ENCODE measurements at places on chromosomes 3 and 15. TPM values are rescaled to one million over a fixed set of nuclear protein-coding genes. Genes with fewer than 3 reads are reported as not detected.

GRCh38 chr15:58697220-58697619 is 52.3 kb downstream of the ADAM10 start:
- no peak for DNase-seq

Gene GNB4
- total RNA-seq = 33.9 TPM

DNA sequence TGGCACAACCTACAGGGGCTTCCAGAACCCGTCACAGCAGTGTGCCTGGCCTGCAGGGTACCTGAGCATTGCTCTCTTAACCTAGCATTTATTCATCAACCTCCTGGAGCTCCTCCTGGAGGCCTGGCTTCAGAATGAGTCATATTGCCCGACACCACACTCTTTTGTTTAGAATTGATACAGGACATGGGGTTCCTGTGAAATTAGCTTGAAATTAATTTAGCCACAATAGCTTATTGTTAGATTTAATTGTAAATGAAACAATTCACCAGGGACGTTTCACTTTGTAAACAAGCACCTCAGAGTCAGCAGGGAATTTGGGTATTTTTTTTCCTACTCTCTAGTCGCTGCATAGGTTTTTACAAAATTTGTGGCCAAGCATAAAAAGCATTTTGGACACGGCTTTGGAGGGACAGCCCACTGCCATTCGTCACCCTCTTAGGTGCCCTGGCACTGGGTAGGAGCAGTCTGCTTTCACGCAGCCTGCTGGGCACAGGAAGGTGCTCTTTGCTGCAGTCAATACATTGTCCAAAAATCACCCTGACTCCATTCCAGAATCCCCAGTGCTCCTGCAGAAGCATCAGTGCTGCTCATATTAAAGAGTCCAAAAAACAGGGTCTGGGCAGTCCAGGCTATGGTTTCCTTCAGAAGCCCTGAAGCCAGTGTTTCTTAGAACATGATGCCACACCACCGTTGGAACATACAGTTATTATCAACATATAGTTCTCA is 60.8 kb upstream of the MEF2A start:
- no peak for DNase-seq

- no peak for DNase-seq
Observed at GRCh38 chr3:50171540-50172301, 16.6 kb downstream of the SEMA3F start.

Gene IGSF10
- 2.9 TPM for total RNA-seq

Gene TTC23
- 12.4 TPM for total RNA-seq

DNA sequence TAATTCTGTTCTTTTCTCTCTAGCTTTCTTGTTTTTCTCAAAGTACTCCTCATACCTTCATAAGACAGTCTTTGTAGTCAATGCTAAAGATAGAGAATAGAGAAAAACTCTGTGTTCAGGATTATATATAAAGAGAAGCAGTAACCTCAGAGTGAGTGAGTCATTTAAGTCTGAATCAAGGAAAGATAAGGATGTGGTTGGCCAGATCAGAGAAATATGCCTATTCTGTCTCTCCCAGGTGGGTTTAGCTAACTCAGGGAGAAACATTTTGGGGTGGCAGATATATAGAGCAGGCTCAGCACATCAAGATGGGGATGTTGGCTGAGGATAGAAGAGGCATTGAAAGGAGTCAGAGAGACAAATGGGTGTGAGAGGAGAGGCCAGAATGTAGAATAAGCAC is 31.4 kb downstream of the GTF2E1 start:
- DNase-seq = no peak

GRCh38 chr3:159685801-159686200 is 302.8 kb upstream of the IL12A start:
- DNase-seq = no peak

DNA sequence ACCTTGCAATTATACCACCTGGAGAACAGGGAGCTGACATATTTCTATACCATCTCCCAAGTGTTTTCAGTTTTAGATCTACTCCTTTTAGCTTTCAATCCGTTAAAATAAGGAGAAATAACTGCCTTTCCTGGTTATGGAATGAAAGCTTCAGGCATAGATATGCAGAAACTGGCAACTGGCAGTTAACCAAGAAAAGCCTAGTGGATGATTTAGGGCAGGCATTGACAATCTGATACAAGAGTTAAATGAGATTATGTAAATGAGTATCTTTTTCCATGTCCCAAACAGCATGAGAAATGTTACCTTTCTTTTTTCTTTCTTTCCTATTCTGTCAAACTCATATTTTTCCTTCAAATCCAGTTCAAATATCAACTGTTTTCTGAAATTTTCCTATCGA is 689.1 kb upstream of the DPPA4 start:
- no peak for DNase-seq

DNA sequence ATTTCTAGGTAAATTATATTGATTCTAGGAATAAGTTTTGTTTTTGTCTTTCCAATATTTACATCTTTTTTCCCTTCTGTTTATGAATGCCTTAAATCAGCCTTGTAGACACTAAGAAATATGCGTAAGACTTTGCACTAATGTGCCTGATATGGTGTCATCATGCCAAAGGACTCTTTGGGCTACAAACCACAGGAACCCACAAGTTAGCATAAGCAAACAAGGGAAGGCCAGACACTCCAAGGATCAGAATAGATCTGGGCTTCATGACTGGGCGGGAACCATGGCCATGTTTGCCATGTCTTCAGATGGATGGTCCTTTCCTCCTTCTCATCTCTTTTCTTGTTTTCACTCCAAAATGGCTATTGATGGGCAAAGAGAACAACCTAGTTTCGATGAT is 242.2 kb upstream of the CHRNA7 start:
- DNase-seq = no peak

Gene KLHL25
- 3.1 TPM for total RNA-seq

Gene TMEM207
- total RNA-seq = not detected

Gene KCTD6
- 8.0 TPM for total RNA-seq

Gene COLQ
- total RNA-seq = 1.1 TPM

Gene CELSR3
- 0.15 TPM for total RNA-seq

GRCh38 chr15:92843326-92843725 is 56.8 kb upstream of the CHD2 start:
- no peak for DNase-seq

Gene SKOR1
- 0.13 TPM for total RNA-seq

DNA sequence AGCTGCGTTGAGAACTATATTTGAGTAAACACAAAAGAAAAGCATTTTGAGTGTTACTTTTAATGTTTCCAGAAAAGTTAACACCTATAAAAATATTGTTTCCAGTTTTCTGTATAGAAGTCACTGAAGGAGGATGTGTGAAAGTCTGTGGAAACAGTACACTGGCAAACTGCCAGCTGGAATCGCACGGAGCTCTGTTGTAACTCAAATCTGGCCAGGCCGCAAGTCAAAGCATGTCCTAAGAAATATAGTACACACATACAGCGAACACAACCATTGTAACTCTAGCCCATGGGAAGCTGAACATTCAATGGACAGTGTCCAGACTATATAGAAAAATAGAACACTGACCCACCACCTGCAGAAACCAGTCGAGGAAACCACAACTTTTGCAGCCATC is 657.2 kb downstream of the FHIT start:
- peak; percentile 62 for DNase-seq

DNA sequence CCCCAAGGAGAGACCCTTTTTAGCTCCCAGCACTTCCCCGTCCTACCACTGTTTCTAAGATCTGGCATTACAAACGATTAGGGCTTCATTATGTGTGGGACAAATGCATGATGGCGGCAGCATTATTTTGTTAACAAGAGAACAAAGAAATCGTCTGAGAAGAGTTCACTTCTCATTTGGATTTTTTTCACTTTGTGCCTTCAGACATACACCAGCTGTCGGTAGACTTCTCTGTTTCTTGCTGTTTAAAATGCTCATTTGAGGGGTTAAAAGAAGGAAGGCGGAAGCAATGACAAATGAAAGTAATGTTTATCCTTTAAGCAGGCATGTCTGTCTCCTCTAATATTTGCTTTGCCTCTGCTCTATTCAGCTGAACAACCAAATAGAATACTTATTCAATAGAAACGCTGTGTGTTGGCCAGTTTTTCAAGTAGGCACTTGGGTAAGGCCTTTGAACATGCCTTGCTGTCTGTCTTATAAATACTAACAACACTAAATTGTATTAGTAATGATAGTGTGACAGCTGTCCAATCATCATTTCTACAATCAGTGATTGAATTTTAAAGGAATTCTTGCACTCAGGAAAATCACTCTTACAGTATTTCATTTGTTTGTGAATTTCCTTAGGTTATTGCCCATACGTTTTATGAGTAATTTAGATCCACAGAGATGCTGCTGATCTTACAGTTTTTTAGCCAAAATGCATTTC is 382.4 kb downstream of the IL5RA start:
- DNase-seq = no peak

Gene PHLDB2
- 202 TPM for total RNA-seq

GRCh38 chr3:32303977-32304881 is 65.7 kb downstream of the CMTM8 start:
- no peak for DNase-seq

- DNase-seq = no peak
Observed at GRCh38 chr15:57607570-57608000, 15.9 kb downstream of the MYZAP start.

GRCh38 chr3:195899701-195900435 is 8.5 kb downstream of the TNK2 start:
- DNase-seq = no peak

DNA sequence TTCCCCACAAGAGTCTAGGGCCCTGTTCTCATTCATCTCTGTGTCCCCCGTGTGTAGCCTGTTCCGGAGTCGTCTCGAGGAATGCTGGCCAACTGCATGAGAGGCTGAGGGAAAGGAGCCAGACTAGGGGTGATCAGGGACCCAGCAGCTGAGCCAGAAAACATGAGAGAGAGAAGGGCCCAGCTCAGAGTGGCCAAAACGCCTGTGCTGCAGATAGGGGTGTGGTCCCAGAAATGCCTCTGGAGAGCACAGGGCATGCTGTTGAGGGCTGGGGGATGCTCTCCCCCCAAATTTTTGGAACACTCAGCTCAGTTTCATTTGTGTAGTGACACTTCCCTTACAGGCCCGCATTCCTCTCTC is 14.1 kb downstream of the CYP1A2 start:
- no peak for DNase-seq

Gene YEATS2
- total RNA-seq = 9.3 TPM

- no peak for DNase-seq
Observed at GRCh38 chr3:157136647-157137387, 23.1 kb downstream of the CCNL1 start.

DNA sequence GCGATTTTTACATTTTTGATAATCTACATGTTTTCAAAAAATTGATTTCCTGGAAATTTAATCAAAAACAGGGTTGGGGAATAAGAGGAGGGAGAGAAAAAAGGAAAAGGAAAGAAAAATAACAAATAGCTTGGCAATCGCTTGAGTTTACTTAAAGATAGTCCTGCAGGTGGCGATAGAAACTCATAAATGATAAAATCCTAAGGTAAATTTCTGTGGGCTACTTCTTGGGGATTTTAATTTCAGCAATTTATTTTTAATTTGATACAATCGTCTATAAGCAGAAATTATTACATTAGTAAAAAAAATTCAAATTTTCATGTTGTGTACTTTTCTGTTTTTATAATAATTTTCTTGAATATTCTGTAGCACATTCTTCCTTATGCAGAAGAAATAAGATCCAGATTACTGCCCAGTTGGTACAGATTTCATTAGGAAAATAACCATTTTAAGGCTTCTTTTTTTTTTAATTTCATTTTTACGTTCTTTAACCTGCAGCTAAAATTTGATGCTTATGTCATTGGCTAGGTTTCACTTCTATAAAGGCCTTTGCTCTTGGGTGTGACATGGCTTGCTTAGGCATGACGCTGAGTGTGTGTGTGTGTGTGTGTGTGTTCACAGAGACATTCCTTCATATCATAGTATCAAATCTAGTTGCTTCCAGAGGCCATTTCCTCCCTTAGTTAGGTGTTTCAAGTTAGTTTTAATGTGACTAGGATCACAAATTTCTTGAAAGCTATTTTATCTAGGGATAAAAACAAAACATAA is 181.8 kb downstream of the MCTP2 start:
- no peak for DNase-seq

Gene TAGLN3
- total RNA-seq = 1.0 TPM

Gene ECE2
- not detected for total RNA-seq

Measured in heart right ventricle (tissue), 16 donors.